Activated CD4-positive, alpha-beta T cell treated with anti-CD3 and anti-CD28 coated beads for 1 hour (primary cell): ENCODE measurements at places on chromosomes 1 and 21.
A peak's percentile ranks its signal among the peaks of the same experiment; 100 is the strongest.

GRCh38 chr1:9721606-9722377 is 70.3 kb downstream of the PIK3CD start:
- peak; percentile 64 for DNase-seq

GRCh38 chr1:156245451-156246232 is 2.2 kb downstream of the PAQR6 start:
- no peak for DNase-seq

DNA sequence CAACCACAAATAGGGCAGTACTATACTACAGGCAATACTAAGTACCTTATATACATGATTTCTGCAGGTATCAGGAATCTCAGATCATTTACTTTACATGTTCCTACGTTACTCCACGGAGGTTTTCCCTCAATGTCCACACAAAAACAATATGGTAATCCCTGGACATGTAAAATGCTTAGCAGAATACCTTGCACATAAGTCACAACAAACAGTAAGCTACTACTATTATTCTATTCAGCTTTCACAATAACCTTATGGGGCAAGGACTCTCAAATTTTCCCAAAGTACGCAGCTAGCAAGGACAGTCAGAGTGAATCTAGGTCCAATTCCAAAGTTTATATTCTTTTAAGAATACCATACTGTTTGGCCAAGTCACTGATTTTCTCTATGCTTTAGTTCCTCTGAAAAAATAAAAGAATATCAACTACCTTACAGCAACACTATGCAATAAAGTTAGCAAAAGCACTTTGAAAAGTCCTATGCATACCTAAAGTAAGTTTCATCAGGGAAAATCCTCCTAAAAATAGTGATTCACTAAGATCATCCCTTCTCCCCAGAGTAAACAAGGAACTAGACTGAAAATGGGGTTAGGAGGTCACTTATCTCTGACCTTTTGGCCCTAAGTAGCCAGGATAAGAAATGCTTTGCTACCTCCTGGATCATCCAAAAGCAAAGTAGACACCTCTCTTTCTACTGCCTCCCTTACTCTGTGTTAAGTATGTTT is 67.4 kb downstream of the LUZP1 start:
- DNase-seq = no peak

DNA sequence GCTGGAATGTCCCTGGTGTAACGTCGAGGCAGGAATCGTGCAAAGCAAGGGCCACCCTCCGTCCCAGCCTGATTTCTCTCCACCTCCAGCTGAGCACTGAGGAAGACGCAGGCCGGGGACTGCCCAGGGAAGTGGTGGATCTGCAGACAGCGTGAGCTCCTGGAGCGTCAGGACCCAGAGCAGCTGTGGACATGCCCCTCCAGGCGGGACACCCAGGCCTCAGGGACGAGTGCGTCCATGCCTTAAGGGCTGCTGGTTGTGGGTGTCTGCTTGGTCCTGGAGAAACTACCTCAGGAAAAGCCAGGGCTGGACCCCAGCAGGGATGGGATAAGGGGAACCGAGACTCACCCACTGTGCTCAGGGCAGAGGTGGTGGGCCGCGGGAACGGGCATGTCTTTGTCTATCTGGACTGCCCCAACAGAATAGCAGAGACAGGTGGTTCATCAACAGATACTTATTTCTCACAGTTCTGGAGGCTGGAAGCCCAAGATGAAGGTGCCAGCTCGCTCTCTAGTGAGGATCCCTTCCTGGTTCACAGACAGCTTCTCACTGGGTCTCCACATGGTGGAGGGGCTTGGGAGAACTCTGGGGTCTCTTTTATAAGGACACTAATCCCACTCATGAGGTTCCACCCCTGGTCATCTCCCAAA is 5.8 kb upstream of the MMEL1 start:
- no peak for DNase-seq

DNA sequence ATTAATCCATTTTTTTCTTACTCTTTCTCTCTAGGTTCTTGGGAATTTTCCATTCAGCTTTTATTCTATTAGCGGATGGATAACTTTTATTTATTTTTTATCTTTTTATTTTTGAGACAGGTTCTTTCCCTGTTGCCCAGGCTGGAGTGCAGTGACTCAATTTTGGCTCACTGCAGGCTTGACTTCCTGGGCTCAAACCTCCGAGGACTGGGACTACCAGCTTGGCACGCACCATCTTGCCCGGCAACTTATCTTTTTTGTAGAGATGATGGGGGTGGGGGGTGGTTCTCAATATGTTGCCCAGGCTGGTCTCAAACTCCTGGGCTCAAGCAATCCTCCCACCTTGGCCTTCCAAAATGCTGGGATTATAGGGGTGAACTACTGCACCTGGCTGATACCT is 36.1 kb upstream of the CHIT1 start:
- no peak for DNase-seq

DNA sequence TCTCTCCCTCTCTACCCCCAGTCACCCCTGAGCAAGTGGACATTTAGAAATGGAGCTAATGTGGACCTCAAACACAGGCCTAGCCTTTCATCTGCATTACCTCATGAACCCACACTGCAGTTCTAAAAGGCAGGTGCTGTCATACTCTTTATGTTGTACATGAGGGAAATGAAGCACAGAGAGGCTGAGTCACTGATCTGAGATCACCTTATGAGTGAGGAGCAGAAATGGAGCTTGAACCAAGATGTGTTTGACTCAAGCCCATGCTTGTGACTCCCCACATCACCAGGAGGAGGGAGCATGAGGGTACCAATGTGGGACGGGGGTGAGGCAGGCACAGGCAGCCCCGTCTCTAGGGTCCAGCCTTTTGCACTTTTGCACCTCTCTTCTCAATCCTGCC is 702.8 kb downstream of the PTPRU start:
- DNase-seq = no peak

- DNase-seq = no peak
These were observed 1503.0 kb downstream of the KCNT2 start for GRCh38 chr1:195105281-195105680.

GRCh38 chr1:241883159-241883558 is 35.2 kb downstream of the EXO1 start:
- no peak for DNase-seq

DNA sequence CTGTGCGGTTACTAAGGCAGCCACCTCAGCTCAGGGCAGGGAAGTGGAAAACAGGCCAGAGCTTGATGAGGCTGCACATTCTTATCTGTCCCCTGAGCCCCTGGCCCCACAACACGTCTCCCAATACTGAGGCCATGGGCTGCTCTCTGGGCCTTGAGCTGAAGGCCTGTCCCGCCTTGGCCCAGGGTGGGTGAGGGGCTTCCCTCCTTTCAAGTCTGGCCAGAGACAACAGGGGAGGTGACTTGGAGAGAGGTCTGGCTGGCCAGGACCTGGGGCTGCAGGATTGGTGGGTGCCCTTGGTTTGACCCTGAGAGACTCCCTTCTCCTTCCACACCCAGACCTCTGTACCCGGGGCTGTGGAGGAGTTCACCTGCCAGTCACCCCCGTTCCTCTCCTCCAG is 563.8 kb downstream of the PTPRU start:
- no peak for DNase-seq

DNA sequence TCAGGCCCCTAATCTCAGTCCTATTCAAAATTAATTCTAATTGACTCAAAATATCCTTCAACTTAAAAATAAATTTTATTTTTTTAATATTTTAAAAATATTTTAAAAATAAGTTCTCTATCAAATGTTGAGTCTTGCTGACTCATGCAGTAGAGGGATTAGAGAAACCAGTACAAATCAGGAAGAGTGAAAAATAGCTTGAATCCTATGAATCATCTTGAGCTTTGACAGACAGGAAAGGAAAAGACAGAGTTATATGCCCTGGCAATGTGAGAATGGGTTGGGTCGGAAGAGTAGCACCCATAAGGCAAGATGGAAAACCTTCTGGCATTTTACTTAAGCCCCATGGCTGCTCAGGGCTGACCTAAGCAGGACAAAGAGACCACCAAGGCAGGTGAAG is 346.6 kb upstream of the RUNX1 start:
- DNase-seq = no peak

DNA sequence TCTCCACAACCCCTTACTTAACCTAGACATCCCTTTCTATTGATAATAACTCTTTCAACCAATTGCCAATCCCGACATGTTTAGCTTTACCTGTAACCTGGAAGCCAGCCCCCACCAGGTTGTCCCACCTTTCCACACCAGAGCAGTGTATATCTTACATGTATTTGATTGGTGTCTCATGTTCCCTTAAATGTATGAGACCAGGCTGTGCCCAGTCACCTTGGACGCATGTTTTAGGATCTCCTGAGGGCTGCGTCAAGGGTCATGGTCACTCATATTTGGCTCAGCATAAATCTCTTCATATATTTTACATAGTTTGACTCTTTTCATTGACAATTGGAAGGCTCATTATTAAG is 5.3 kb upstream of the SLC19A1 start:
- DNase-seq = no peak

- no peak for DNase-seq
These were observed 375.1 kb downstream of the RYR2 start for GRCh38 chr1:237416924-237417655.

GRCh38 chr1:227124473-227124872 is 184.4 kb downstream of the COQ8A start:
- no peak for DNase-seq

GRCh38 chr1:225972344-225973152 is 26.6 kb downstream of the SDE2 start:
- DNase-seq = no peak

DNA sequence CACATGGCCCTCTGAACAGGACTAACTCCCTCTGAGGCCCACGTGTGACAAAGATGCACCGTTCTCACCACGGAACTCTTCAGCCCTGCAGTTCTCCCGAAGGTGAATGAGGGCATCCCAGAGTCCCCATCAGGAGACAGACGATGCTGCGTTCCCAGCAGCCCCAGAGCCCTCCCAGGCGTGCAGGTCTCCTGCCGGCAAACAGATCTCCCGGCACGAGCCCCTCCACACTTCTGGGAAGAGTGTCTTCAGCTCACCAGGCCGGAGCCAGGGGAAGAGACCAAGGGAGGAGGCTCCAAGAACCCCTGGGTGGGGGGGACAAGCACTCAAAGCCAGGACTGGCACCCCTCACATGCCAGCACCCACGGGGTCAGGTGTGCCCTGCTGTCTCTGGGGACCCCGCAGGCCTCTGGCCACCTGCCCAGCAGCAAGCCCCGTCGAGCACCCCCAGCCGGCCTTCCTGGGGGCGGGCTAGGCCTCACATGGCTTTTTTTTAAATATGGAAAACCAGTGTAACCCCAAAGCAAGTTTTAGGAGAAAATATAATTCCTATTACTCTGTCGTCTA is 45.1 kb upstream of the TRAPPC10 start:
- DNase-seq = no peak

DNA sequence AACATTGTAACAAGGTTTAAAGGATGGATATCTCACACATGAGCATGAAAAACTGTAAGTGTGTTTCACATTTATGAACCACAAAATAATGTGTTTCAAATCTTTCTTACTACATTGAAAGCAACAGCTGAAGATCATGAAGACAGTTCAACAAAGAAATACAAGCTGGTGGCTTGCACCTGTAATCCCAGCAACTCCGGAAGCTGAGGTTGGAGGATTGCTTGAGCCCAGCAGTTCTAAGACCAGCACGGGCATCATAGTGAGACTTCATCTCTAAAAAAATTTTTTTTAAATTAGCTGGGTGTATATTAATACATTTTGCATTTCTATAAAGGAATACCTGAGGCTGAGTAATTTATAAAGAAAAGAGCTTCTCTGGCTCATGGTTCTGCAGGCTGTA is 27.1 kb upstream of the C1orf198 start:
- DNase-seq = no peak

DNA sequence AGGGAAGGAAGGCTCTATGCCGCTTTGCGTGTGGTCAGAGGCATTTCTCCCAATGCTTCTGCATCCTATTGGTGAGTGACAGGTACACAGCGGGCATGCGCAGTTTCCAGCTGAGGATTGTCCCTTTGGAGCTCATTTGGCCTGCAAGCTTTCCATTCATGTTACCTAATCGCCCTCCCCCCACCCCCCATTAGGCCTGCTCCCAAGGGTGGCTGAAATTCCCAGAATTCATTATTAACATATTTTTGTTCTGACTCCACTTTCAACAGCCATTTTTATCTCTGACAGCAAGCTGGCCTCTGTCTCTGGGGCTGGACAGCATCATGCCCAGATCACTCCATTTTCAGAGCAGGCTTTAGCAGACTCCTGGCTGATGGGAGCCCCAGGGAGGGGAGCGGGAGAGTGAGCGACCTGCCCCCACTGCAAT is 25.6 kb downstream of the MIS18A start:
- no peak for DNase-seq

DNA sequence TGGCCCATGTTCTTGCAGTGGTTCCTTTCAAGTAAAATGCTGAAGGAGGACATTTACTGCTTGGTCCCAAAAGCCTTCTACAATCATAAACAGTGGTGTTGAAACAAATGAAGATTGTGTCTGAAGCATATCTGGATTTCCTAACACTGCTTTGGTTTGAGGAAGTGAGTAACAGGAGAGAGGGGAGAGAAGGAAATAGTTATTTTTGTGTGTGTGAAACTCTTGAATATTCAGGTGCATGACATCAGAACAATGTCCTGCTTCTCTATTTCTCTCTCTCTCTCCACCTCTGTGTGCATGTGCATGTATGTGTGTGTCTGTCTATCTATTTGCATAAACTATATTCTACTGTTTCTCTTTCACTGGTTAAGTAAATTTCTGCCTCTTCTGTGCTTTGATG is 61.4 kb upstream of the TNFSF18 start:
- no peak for DNase-seq

DNA sequence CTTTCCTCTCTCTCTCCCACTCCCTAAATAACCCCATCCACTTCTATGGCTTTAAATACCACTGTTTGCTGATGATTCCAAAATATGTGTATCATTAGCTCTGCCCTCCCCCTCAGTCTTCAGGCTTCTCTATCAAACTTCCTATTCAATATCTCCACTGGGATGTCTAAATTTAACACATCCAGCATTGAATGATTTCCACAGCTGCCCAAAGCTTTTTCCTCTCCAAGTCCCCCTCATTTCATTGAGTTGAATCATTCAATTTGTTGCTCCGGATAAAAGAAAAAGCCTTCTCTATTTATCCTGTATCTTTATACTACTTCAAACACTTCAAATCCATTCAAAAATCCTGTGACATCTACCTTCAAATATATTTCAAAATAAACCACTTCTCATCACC is 225.0 kb downstream of the SEC16B start:
- no peak for DNase-seq

DNA sequence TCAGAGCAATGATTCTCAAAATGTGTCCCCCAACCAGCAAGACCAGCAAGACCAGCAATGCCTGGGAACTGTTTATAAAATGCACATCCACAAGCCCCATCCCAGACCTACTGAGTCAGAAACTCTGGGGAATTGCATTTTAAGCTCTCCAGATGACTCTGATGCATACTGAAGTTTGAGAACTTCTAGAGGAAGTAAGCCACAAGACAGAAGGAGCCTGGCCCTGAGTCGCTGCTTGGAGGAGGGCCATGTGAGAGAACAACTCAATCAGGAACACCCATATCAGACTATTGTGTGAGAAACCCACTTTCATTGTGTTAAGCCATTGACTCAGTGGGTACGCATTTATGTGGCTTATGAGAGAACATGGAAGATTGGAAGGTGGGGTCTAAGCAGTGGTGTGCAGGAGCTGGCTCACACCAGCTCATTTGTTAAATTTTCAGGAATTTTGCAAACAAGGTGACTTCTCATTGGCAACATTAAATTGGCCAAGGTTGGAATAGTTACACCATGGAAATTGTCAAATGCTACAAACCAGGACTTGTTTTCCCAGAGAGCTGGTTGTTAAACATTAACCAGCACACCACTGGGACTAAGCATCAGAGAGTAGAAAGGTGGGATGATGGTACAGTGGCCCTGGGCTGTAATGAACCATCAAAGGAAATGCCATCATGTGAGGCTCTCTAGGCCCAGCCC is 38.9 kb downstream of the ATP1A1 start:
- no peak for DNase-seq
